ENCODE measurements at places on chromosomes 6 and 20. TPM values are rescaled to one million over a fixed set of nuclear protein-coding genes. Genes with fewer than 3 reads are reported as not detected.
A peak's percentile ranks its signal among the peaks of the same experiment; 100 is the strongest.

LY86 gene
- not detected for total RNA-seq

OVOL2 gene
- total RNA-seq = not detected

DCBLD1 gene
- 39.0 TPM for total RNA-seq

CSTF1 gene
- 22.9 TPM for total RNA-seq

- DNase-seq = peak; percentile 6
Observed at GRCh38 chr6:116500969-116501433, 10.4 kb upstream of the CALHM5 start.

GRCh38 chr6:109428889-109429477 lies 11.4 kb downstream of the PPIL6 start:
- DNase-seq = peak; percentile 87

DNA sequence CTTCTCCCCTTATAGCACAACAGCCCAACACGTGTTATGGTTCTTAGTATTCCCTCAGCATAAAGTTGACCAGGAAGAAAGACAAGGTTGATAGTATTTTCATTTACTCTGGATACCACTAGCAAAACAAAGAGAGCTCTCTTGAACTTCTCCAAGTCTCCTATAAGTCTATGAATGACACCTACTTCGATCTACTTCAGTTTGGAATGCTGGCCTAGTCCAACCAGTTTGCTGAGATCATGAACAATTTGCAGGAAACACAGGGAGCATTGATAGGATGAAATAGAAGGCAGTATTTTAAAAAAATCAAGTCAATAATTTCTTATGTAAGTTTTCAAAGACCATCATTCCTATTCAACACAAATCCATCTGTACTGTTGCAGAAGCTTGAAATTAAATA lies 93.6 kb downstream of the GJA10 start:
- no peak for DNase-seq

DNA sequence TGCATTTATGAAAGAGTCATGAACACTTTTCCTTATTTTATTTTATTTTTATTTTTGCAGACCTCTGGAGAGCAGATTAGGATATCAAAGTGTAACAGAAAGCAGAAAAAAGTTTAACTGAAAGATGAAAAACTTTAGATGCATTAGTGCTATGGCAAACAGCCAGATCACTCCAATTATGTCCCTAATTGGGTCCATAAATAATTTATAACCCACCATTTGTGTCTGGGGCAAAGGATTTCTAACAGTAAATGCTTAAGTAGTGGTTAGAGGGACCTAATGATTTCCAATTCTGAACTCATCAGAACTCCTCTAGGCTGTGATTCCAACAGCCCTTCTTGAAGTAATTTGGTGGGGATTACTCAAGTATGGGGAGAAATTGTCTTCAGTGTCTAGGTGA lies 93.7 kb upstream of the PROKR2 start:
- DNase-seq = no peak

- peak; percentile 67 for DNase-seq
Observed at GRCh38 chr20:45878076-45878761, 2.8 kb upstream of the ZSWIM1 start.

- peak; percentile 96 for DNase-seq
Observed at GRCh38 chr6:37059344-37060194, 54.1 kb downstream of the FGD2 start.

GRCh38 chr6:45148278-45148677 lies 179.9 kb upstream of the RUNX2 start:
- peak; percentile 22 for DNase-seq

DNA sequence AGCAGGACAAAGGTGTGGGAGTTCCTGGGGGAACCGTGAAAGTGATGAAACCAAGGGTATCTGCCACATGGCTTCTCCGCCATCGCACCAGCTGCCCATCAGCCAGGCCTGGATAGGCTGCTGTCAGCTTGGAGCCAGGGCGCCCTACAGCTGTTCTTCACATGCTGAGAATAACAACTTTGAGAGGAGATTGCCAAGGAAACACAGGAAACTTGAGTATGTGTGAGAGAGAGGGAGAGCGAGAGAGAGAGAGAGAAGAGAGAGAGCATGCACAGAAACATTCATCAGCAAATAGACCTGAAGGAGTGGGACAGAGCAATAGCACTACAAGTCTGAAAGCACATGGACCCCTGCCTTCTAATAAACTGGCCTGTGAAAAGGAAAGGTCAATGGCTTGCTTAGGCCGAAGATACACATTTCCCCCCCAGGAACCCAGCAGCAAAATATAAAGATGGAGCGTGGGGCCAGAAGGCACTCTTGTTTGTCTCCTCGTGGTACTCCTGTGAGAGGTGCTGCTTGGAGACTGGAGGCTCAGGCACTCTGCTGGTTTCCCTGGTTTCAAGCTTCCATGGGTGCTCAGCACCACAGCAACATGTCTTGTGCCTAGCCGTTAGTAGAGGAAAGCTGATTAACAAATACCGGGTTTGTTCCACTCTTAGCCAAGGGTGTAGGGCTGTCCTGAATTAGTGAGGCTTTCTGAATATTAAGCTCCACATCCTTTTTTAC lies 53.0 kb downstream of the SNAP25 start:
- no peak for DNase-seq

DNA sequence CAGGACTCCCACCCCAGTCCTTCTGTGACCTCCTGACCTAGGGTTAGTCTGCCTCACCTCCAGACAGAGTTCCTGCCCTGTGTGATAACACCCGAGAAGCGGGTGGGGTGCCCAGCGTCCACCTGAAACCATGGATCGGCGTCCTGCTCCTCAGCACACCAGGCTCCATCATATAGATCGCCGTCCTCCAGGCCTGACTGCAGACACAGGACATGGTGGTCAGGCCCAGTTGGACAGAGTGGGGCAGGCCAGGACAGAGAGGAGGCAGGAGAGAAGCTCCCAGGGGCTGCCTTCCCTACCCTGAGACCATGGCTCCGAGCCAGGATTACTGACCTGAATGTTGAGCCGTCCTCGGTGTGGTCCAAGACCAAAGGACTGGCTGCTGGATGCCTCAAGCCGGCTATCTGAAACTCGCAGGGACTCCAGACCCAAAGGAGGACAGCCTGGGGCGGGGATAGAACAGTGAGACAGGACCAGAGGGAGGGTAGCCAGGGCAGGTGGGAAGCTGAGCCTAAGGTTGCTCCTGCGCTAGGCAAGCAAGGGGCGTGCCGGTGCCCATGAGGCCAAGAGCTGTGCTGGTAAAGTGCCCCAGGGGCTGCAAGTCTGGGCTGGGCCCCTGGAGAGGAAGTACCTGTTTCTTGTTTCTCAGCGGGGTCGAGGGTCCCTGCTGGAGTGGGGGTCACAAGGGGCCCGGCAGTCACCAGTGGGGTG lies 2.2 kb downstream of the CPXM1 start:
- DNase-seq = no peak

DNA sequence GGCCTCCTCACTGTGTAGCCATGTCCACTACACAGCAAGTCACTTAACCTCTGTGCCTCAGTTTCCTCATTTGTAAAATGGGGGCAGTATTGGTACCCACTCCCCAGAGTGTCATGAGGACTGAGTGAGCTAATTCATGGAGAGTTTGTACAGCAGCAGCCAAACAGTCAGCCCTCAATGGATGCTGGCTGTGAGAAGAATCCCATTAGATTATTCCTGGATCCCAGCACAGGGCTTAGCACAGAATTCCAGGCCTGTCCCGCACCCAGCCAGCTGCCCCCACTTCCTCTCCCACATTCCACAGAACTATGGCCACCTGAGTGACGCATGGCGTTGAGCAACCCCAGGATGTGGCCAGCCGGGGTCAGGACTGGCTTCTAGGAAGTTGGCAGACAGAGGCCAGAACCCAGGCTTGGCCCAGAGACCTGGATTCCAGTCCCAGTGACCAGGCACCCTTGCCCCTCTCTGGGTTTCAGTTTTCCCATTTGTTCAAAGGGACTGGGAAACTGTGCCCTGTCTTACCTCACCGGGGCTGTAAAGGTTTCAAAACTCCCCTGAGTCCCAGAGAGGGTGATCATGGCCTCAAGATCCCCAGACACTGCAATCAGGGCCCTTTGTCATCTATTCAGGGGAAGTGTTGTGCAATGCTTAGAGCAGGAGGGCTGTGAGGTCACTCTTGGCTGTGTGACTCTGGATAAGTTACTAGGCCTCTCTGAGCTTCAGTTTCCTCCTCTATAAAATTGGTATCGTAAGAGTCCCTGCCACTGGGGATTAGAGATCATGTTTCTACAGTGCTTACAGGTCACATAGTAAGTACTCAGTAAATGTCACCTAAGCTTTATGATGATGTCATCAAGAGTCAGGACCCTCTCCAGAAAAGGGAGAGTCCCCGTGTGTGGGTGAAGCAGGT lies 3.0 kb upstream of the TGM2 start:
- DNase-seq = peak; percentile 98

DNA sequence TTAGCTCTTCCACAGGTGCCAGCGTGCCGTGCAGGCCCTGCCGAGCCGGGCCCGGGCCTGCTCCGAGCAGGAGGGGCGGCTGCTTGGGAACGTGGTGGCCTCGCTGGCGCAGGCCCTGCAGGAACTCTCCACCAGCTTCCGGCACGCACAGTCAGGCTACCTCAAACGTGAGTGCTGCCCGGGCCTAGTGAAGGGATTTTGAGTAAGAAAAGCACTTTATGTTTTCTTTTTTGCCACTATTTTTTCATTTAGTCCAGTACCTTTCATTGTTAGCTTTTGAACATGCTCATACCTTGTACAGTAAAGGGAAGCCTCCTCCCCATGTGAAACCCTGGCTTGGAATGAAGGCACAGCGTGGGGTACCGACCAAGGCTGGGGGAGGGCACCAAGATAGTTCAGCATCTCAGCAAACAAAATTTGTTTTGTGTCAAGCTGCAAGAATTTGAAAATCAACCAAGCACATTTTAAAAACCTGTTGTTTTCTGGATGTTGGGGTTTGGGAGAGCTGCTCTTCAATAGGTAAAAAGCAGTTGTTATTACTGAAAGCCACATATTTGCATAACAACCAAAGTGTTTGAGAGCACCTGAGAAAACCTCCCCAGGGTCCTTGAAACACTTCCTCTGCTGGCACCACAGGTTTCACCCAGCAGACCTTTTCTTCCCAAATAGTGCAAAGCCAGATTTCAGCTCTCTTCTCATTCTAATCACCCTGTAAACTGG lies 18.4 kb downstream of the STX16 start:
- no peak for DNase-seq
